ENCODE measurements at places on chromosomes 1 and 21.
A peak's percentile ranks its signal among the peaks of the same experiment; 100 is the strongest.

DNA sequence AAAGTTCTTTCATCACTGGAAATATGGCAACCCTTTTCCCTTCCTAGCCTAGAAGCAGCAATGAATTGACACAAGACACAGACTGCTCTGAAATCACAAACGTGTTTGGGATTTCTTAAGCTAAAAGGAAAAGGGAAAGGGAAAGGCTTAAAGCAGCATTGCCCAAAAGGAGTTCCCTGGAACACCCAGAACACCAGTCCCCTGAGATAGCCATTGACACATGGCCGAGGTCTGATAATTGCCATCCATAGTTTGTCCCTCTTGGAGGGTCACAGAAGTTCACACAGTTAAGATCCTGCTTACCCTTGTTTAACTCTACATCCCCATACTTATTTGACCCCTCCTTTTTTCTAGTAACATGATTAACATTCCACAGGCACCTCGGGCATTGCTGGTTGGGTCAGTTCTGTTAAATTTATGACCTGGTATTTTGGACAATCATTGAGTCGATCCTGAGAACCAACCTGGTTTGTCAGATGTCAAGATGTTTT lies 72.9 kb downstream of the ZNF281 start:
- DNase-seq = no peak

DNA sequence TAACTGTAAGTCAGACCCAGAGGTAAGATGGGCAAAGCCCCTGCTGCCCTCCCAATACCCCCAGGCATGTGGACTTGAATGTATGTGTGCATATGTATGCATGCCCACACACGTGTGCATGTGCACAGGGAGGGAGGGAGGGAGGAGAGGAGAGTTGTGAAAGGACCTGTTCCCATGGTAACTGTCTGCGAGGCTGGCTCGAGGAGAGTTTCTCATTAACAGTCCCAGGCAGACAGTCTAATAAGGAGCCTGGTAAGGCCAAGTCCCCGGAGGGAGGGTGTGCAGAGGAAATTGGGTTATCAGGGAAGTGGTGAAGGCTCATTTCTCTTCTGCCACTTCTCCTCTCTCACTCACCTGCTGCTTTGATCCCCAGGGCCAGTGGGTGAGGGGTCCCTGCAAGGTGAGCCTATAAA lies 74.9 kb downstream of the NFASC start:
- no peak for DNase-seq

GRCh38 chr1:159918352-159919200 lies 6.7 kb downstream of the TAGLN2 start:
- no peak for DNase-seq

- no peak for DNase-seq
Observed at GRCh38 chr1:229101011-229101871, 169.7 kb upstream of the RAB4A start.

- no peak for DNase-seq
Observed at GRCh38 chr1:185823467-185823866, 89.3 kb downstream of the HMCN1 start.

DNA sequence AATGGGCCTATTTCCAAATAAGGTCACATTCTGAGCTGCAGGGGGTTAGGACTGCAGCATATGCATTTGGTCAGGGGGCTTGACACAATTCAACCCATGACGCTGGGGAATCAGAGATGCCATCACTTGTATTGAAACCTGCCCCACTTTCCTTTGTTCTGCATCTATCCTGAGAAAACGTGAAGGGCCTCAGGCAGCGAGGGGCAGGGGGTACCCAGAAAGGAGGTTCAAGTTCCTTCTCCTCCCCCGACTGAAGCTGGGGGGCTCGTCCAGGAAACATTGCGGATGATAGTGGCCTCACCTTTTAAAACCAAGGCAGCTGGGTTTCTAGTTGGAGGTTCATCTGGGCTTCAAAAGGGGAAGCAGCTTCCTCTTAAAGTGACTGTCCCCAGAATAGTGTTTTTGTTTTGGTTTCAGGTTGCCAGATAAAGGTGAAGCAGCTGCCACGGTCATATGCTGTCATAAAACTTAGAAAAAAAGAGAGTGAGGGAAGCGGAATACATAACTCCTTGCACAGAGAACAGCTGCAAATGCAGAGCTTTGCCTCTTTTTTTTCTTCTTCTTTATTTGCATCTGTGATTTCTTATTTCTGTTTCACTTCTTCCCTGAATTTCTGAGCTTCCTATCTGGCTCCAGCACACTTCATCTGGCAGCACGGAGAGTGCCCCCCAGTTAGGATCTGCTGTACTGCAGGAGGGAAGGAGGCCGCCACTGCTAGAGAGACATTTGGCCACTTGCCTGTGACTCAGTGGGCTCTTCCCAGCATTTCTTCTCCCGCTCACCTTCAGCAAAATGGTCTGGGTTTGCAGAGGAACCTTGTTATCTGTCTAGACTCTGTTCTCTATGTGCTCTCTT lies 142.0 kb downstream of the AJAP1 start:
- no peak for DNase-seq

GRCh38 chr1:80066060-80066459 lies 1059.5 kb upstream of the ADGRL4 start:
- no peak for DNase-seq

DNA sequence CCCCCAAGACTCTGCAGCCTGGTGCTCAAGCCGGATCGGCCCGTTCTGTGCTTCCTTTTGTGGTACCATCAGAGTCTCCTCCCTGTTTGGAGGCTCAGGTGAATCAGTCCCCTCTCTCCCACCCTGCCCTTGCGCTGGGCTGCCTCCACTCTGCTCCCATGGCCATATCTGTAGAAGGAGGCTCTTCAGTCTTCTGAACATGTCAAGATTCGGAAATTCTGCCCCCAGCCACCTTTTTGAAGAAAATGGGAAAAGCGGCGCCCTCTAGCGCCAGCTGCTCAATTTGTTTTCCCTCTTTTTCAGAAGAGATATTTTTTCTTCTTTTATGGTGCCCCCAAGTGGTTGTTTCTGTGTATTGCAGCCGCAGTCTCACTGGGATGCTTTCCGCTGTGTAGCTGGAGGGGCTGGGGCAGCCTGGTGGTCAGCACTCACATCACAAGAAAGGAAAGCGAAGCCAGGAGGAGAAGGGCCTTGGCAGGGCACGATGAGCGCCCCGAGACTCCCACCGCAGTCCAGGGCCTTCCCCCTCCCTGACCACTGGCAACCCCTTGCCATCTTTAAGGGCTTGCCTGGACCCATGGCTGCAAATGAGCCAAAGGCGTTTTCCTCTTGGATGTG lies 58.4 kb upstream of the CACNA1E start:
- DNase-seq = peak; percentile 57

GRCh38 chr1:90335558-90335957 lies 340.6 kb downstream of the ZNF326 start:
- no peak for DNase-seq

- no peak for DNase-seq
Observed at GRCh38 chr1:22841860-22842281, 130.8 kb downstream of the LACTBL1 start.

GRCh38 chr1:2633936-2634491 lies 1.2 kb upstream of the MMEL1 start:
- DNase-seq = no peak

- no peak for DNase-seq
Observed at GRCh38 chr1:187513190-187513589, 684.4 kb downstream of the PLA2G4A start.

DNA sequence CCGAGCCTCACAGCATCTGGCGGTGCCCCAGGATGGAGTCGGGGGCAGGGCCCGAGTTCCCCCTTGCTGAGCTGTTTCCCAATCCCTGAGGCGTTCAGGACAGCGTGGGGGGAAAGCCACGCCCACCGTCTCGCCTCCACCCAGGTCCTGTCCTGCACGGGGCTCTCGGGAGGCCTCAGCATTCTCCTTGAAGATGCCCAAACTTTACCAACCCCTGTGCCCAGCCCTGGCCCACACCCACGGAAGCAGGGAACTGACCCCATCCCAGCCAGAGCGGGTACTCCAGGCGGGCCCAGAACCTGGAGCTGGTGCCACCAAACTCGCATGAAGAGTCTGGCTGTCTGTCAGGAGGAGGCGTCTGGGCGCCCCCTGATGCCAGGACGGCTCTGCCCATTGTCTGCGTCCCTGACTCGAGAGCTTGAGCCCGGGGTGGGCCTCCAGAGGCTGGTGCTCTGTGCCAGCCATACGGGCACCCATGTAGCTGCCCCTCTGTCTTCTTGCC lies 35.3 kb upstream of the POFUT2 start:
- DNase-seq = no peak

GRCh38 chr21:36207577-36208320 lies 51.1 kb downstream of the DOP1B start:
- DNase-seq = no peak

DNA sequence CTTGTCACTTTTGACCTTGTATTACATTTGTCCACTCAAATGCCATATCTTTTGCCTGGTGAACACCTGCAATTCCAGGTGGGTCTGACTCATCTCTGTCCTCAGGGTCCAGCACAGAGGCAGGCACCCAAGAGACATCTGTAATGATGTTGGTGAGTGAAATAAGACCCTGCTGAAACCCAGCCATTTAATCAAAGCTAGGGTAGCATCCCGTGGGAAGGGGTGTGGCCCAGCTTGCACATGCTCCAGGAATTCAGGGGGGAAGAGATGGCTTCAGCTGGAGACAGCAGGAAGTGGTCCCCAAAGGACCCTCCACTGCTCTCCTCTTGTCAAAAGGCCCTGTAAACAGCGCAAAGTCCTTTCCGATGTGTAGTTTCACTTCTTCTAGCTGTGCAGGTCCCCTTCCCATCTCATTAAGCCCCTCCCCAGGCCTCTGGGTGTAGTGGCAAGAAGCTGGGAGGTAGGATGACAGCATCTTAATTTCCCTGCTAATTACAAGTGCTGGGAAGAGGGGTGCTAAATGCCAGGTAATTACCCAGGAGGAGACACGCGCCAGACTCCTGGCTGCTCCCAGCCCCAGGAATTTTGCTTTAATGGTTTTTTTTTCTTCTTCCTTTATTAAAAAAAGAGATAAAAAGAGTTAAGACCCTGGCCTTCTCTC lies 54.4 kb upstream of the TRABD2B start:
- no peak for DNase-seq

DNA sequence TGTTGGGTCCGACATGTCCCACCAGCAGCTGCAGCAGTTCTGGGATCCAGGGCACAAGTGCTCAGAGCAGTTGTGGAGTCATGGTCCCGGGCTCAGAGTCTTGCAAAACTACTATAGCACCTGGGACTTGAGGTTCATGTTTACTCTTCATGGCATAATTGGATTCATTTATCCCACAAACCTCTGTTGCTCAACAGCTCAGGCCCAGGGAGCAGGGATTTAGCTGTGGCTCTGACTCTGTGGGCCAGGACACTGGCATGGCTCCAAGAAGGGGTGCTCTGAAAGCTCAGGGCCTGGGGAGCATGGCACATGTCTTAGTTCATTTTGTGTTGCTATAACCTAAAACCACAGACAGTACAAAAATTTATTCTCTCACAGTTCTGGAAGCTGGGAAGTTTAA lies 626.7 kb upstream of the ADGRL2 start:
- no peak for DNase-seq

GRCh38 chr1:58881471-58881994 lies 97.7 kb upstream of the JUN start:
- DNase-seq = peak; percentile 10

DNA sequence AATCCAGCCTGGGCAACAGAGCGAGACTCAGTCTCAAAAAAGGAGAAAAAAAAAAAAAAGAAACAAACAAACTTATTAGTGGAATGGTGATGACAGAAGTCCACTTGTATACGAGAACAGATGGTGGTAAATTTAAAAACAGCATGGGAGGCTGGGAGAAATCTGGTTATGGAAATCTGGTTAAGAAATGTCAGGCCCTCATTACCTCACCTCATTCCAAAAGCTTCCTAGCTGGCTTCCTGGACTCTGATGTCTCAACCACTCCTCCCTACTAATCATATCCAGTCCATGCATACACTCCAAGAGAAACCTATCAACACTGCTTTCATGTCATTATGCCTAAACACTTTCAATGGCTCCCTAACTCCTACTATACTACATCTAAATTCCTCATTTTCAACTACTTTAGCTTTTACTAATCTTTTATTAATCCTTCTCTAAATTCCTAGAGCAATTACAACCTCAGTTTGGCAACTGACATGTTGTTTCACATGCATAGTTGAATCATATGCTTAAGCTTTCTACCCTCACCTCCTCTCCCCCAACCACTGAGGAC lies 52.9 kb downstream of the FOXJ3 start:
- no peak for DNase-seq

GRCh38 chr1:179121159-179121938 lies 39.5 kb downstream of the TOR3A start:
- DNase-seq = peak; percentile 67

- no peak for DNase-seq
Observed at GRCh38 chr1:60857851-60858250, 224.5 kb upstream of the NFIA start.
